ENCODE measurements at places on chromosomes 6 and 20.

- DNase-seq: no peak
Measured at GRCh38 chr6:81985191-81985590, 232.7 kb upstream of the TENT5A start.

DNA sequence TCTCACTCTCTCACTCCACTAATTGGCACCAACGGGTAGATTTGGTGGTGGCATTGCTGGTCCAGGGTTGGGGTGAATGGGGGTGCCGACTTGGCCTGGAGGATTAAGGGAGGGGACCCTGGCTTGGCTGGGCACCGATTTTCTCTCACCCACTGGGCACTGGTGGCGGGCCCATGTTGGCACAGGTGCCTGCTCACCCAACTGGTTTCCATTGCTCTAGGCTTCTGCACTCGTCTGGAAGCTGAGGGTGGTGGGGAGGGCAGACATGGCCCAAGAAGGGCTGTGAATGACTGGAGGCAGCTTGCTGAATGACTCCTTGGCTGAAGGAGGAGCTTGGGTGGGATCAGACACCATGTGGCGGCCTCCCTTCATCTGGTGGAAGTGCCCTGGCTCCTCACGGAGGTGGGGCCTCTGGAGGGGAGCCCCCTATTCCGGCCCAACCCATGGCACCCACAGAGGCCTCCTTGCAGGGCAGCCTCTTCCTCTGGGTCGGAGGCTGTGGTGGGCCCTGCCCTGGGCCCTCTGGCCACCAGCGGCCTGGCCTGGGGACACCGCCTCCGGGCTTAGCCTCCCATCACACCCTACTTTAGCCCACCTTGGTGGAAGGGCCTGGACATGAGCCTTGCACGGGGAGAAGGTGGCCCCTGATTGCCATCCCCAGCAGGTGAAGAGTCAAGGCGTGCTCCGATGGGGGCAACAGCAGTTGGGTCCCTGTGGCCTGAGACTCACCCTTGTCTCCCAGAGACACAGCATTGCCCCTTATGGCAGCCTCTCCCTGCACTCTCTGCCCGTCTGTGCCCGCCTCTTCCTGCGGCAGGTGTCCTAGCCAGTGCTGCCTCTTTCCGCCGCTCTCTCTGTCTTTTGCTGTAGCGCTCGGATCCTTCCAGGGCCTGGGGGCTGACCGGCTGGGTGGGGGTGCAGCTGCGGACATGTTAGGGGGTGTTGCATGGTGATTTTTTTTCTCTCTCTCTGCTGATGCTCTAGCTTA is 11.2 kb downstream of the VEGFA start:
- no peak for DNase-seq

DNA sequence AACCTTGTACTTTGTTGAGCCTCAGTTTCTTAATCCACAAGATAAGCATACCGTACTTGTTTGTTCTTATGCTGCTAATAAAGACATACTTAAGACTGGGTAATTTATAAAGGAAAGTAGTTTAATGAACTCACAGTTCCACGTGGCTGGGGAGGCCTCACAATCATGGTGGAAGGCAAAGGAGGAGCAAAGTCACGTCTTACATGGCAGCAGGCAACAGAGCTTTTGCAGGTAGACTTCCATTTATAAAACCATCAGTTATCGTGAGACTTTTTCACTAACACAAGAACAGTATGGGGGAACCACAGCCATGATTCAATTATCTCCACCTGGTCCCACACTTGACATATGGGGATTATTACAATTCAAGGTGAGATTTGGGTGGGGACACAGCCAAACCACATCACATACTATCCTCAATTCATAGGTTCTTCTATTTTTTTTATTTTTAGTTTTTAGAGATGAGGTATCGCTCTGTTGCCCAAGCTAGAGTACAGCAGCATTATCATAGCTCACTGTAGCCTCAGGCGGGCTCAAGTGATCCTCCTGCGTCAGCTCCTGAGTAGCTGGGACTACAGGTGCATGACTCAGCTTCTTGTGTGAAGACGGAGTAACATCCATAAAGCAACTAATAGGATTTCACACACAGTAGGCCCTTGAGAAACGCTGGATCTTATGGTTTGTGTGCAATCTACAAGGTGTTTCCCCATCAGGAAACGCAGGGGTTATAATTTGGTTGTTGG is 76.7 kb upstream of the IYD start:
- DNase-seq: no peak

GRCh38 chr6:136783495-136784270 is 8.6 kb downstream of the MAP3K5 start:
- DNase-seq: no peak

- no peak for DNase-seq
Measured at GRCh38 chr6:23647045-23647444, 479.0 kb upstream of the NRSN1 start.

- no peak for DNase-seq
Measured at GRCh38 chr6:127177923-127178231, 59.4 kb downstream of the RSPO3 start.

GRCh38 chr6:132076452-132076851 is 125.3 kb upstream of the CCN2 start:
- no peak for DNase-seq

GRCh38 chr6:72551470-72551869 is 70.4 kb upstream of the KCNQ5 start:
- DNase-seq: no peak

DNA sequence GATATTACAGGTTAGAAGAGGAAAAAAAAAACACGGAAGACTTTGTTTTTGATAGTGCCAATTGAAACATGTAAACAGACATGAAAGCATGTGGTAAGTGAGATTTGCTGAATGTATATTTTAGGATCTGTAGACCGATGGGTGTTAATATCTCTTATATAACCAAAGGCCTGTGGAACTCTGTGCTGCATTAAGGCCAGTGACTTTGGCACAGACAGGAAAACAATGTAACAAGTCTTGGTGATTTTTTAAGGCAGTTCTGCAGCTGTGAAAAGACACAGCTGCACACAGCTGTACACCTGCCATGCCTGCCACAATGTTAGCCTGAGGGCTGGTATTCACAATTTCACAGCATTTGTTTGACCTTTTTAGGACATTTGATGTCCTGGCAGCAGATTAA is 6.1 kb downstream of the SOBP start:
- no peak for DNase-seq

GRCh38 chr20:50845566-50846215 is 50.8 kb downstream of the BCAS4 start:
- no peak for DNase-seq
